ENCODE measurements at places on chromosomes 12 and 14. TPM values are rescaled to one million over a fixed set of nuclear protein-coding genes. Genes with fewer than 3 reads are reported as not detected.
A peak's percentile ranks its signal among the peaks of the same experiment; 100 is the strongest.

DNA sequence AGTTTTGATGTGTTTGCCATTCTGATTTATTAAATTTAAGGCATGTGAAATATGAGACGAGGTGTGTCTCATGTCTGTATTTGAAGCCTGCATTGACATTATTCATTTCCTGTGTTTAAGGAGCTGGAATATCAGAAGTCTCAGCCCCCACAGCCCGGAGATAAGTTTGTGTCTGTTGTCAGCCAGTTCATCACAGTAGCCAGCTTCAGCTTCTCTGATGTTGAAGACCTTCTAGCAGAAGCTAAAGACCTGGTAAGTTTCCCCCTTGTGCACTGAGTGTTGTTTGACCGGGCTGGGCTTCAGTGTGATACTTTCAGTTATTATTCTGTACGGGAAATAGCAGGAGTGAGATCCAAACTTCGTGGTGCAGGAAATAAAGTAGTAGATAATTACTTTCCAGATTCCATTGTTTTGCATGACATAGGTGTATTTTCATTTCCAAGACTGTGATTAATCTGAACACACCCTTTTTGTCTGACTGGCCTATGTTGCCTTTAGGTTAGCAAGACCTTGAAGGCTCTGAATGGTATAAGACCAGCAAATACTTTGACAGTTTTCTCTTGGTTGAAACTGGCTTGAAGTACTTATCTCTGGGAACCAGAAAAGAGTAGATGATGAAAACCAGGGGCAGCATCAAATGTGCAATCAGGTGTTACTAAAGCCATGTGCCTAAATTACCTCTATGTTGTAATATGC is 101.5 kb downstream of the GPR135 start:
- H3K4me3 ChIP-seq, result no peak overlapping the region
- H3K27ac ChIP-seq, result peak overlapping the region; percentile 43
- H3K27me3 ChIP-seq, result no peaks in the 10 kb centered on the region

DNA sequence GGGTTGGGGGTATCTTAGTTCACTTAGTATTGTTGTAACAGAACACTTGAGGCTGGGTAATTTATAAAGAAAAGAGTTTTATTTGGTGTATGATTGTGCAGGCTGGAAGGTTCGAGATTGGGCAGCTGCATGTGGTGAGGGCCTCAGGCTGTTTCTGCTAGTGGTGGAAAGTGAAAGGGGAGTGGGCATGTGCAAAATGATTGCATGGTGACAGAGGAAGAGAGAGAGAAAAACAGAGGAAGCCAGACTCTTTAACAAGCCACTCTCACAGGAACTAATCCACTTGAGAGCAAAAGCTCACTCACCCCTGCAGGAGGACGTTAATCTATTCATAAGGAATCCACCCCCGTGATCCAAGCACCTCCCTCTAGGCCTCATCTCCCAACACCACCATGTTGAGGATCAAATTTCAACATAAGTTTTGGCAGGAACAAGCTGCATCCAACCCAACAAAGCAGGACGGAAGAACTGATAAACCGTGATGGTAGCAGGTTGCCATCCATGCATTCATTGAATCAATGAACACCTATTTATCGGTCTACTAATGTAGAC is 165.0 kb upstream of the GZMB start:
- H3K4me1 ChIP-seq, result no peaks in the 10 kb centered on the region
- H3K36me3 ChIP-seq, result no peaks in the 10 kb centered on the region
- no peaks in the 10 kb centered on the region for H3K27me3 ChIP-seq
- H3K27ac ChIP-seq, result no peak overlapping the region
- H3K4me3 ChIP-seq, result no peak overlapping the region
- DNase-seq, result no peak

GRCh38 chr12:49828133-49829091 is at the start of gene NCKAP5L:
TSS of gene NCKAP5L (minus strand) at chr12:49828413. CDS start at chr12:49804044, 24,369 bp downstream.
- peaks cover 31% of the 10 kb centered on the region for H3K4me1 ChIP-seq
- peak within 1 kb of the TSS; percentile 94 for H3K4me3 ChIP-seq
- peak; percentile 93 for DNase-seq
- no peaks in the 10 kb centered on the region for H3K27me3 ChIP-seq
- H3K27ac ChIP-seq, result peak within 1 kb of the TSS; percentile 93

- H3K4me1 ChIP-seq, result no peaks in the 10 kb centered on the region
- no peaks in the 10 kb centered on the region for H3K27me3 ChIP-seq
Observed at GRCh38 chr12:69002969-69003368, 70.0 kb upstream of the CPM start.

Gene YAF2
- total RNA-seq, result 38.9 TPM

DNA sequence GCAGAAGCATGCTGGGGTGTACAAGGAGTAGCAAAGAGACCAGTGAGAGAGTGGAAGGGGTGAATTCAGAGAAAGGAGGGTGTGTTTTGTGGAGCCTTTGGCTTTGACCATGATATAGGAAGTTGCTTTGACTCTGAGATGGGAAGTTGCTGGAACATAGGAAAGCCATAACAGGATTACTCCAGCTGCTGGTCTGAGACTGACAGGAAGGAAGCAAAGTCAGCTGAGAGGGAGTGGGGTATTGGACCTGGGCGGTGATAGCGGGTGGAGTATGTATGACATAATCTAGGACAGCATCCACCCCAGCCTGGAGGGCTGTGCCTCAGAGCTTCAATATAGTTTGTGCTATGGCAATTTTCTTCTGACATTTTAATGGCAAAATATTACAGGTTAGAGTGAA is 324.4 kb downstream of the PDZRN4 start:
- no peak for DNase-seq
- no peak overlapping the region for H3K27ac ChIP-seq
- no peaks in the 10 kb centered on the region for H3K27me3 ChIP-seq
- H3K36me3 ChIP-seq, result no peaks in the 10 kb centered on the region
- H3K4me1 ChIP-seq, result no peaks in the 10 kb centered on the region

DNA sequence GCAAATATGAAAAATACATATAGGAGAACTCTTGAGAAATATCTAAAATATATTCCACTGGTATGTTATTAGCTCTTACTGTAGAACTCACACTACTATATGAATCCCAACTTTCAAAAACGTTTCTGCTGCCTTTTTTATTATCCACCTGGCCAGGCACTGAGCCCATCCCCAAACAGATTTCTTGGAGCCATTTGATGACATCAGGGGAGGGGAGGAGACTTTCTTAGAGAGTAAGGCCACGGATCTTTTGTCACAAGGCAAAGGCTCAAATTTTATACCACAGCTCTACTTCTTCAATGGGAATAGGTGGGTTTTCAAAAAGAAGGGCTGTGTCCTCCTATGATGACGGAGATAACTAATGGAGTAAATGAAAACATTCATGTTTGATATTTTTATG is 83.0 kb downstream of the SLC25A21 start:
- H3K27ac ChIP-seq, result no peak overlapping the region
- no peak for DNase-seq
- H3K4me1 ChIP-seq, result no peaks in the 10 kb centered on the region
- H3K36me3 ChIP-seq, result no peaks in the 10 kb centered on the region
- no peak overlapping the region for H3K4me3 ChIP-seq

Gene CIT
- total RNA-seq, result 0.95 TPM

DNA sequence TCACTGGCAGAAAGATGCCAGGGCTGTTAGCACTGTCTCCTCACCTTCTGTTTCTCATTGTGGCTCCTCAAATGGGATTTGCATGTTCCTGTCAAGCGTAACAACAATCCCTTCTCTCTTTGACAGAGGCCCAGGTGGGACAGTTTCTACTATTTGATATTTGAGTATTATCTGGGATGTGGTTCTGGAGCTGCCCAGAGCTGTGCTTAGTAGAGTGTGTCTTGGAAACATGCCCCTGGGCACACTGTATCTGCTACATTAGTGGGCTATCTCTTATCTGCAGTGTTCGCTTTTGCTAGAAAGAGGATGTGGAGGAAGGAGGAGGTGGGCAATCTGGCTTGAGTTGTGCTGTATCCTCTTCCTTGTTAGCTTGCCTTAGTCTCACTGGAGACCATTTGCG is 3.8 kb upstream of the ACADS start:
- H3K4me1 ChIP-seq, result peaks cover 10% of the 10 kb centered on the region
- no peak overlapping the region for H3K4me3 ChIP-seq
- no peak for DNase-seq
- H3K27me3 ChIP-seq, result no peaks in the 10 kb centered on the region

Gene TSHR
- 0.63 TPM for total RNA-seq

DNA sequence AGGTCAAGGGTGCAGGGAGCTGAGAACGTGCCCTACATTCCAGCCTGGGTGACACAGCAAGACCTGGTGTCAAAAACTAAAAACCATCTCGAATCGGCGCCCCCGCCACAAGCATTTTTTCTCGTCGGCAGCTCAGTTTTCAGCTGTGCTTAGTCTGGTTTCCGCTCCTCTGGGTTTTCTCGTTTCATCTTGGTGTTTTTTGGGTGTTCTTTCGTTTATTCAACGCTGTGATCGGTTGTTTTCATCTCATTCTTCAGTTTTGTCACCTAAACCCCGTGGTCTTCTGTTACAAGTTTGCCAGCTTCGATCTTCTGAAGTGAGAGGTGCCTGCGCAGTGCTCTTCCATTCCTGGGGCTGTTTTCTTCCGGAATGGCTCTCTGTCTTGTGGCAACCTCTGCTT is 41.4 kb downstream of the NOC4L start:
- H3K27me3 ChIP-seq, result no peaks in the 10 kb centered on the region
- no peak for DNase-seq
- H3K4me3 ChIP-seq, result peak overlapping the region; percentile 59
- H3K4me1 ChIP-seq, result peaks cover 8% of the 10 kb centered on the region
- no peaks in the 10 kb centered on the region for H3K36me3 ChIP-seq
- no peak overlapping the region for H3K27ac ChIP-seq

GRCh38 chr12:122486805-122487426 is 13.8 kb downstream of the ZCCHC8 start:
- H3K4me1 ChIP-seq, result no peaks in the 10 kb centered on the region
- H3K27me3 ChIP-seq, result no peaks in the 10 kb centered on the region
- H3K36me3 ChIP-seq, result peaks cover 57% of the 10 kb centered on the region
- no peak for DNase-seq
- H3K4me3 ChIP-seq, result no peak overlapping the region
- no peak overlapping the region for H3K27ac ChIP-seq

- no peak overlapping the region for H3K27ac ChIP-seq
- H3K27me3 ChIP-seq, result no peaks in the 10 kb centered on the region
- no peaks in the 10 kb centered on the region for H3K36me3 ChIP-seq
- H3K4me3 ChIP-seq, result no peak overlapping the region
Observed at GRCh38 chr14:75247939-75248338, 30.7 kb upstream of the FOS start.

GRCh38 chr12:63795032-63795687 is 15.5 kb downstream of the RXYLT1 start:
- H3K27ac ChIP-seq, result no peak overlapping the region
- H3K4me3 ChIP-seq, result no peak overlapping the region
- no peaks in the 10 kb centered on the region for H3K27me3 ChIP-seq
- no peaks in the 10 kb centered on the region for H3K36me3 ChIP-seq
- DNase-seq, result no peak
- no peaks in the 10 kb centered on the region for H3K4me1 ChIP-seq

Gene SYNDIG1L
- 3.1 TPM for total RNA-seq

DNA sequence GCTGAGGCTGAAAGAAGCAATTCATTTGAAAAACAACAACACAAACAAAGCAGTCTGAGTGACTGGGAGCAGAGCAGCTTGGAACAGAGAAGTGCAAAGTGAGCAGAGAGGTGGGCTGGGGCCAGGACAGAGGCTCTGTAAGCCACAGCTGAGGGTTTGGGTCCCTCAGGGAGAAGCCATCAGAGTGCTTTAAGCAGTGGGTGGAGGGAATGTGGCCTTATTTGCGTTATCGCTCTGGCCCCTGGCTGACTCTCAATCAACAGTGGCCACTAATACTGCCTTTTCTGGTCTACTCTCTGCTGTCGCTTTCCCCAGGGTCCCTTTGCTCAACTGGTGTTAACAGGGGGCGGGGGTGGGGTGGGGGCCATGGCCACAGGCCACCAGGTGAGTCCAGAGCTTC is 44.2 kb downstream of the IRF2BPL start:
- no peak for DNase-seq
- H3K4me3 ChIP-seq, result no peak overlapping the region
- H3K4me1 ChIP-seq, result no peaks in the 10 kb centered on the region
- H3K27ac ChIP-seq, result no peak overlapping the region
- H3K27me3 ChIP-seq, result no peaks in the 10 kb centered on the region
- no peaks in the 10 kb centered on the region for H3K36me3 ChIP-seq

Gene SERPINA12
- not detected for total RNA-seq

DNA sequence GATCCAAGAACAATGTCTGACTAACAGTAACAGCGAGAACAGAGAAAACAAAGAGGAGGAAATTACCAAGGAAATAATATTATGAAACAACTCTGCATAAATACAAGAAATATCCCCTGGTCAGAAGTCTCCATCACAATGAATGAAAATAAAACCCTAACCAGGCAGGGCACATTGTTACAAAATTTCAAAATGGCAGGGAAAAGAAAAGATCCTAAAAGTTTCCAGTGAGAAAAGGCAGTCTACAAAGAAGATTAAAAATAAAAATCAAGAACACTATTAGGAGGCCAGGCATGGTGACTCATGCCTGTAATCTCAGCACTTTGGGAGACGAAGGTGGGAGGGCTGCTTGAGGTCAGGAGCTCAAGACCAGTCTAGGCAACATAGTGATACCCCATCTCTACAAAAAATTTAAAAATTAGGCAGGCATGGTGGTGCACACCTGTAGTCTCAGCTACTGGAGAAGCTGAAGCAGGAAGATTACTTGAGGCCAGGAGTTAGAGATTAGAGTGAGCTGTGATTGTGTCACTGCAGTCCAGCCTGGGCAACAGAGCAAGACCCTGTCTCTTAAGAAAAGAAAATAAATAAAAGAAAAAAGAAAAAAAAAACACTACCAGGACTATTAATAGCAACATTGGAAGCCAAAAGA is 47.8 kb downstream of the FERMT2 start:
- DNase-seq, result no peak
- no peak overlapping the region for H3K4me3 ChIP-seq
- H3K36me3 ChIP-seq, result no peaks in the 10 kb centered on the region
- peaks cover 35% of the 10 kb centered on the region for H3K4me1 ChIP-seq
- no peaks in the 10 kb centered on the region for H3K27me3 ChIP-seq

Gene CD4
- 25.0 TPM for total RNA-seq

DNA sequence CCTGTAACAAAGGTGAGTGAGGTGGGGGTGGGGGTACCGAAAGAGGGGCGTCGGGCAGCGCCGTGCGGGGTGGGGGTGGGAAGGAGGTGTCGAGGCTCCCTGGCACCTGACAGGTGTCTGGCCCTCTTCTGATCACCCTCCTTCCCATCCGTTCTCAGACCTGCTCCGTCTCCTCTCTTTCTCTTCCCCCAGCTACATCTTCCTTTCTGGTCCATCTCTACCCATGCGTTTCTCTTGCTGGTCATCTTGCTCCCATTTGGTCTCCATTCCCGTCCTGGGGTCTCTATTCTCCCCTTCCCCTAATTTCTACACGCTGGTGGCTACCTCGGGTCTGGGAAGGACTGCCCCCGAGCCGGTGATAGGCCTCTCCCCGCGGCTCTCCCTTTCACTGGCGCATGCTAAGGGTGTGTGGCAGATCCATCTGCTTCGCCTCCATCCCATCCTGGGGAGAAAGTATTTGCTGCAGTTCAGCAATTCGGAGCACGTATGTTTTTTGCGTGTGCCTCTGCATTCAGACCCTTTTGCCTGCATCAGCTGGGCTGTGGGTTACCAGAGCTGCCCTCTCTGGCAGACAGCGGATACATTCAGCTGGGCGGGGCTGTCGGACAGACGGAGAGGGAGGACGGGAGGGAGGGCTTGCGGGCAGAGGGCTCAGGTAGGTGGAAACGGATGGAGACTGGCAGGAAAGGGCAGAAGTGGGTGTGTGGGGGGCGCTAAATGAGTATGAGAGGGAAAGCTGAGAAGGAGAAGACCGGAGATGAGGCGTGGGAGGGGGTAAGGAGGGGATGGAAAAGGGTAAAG is 730 bp downstream of the CLSTN3 start:
- peak overlapping the region; percentile 76 for H3K27ac ChIP-seq
- no peak for DNase-seq
- H3K27me3 ChIP-seq, result no peaks in the 10 kb centered on the region
- H3K4me3 ChIP-seq, result peak overlapping the region; percentile 95
- H3K36me3 ChIP-seq, result peaks cover 8% of the 10 kb centered on the region
- H3K4me1 ChIP-seq, result peaks cover 14% of the 10 kb centered on the region

Gene KRT3
- not detected for total RNA-seq
